ENCODE measurements at places on chromosomes 16 and 17.

- DNase-seq: no peak
Observed at GRCh38 chr17:9356488-9356911, 219.1 kb downstream of the STX8 start.

GRCh38 chr17:142876-143784 is 5.8 kb downstream of the SCGB1C2 start:
- DNase-seq: no peak

GRCh38 chr17:28065706-28066105 is 23.2 kb downstream of the NLK start:
- DNase-seq: no peak

DNA sequence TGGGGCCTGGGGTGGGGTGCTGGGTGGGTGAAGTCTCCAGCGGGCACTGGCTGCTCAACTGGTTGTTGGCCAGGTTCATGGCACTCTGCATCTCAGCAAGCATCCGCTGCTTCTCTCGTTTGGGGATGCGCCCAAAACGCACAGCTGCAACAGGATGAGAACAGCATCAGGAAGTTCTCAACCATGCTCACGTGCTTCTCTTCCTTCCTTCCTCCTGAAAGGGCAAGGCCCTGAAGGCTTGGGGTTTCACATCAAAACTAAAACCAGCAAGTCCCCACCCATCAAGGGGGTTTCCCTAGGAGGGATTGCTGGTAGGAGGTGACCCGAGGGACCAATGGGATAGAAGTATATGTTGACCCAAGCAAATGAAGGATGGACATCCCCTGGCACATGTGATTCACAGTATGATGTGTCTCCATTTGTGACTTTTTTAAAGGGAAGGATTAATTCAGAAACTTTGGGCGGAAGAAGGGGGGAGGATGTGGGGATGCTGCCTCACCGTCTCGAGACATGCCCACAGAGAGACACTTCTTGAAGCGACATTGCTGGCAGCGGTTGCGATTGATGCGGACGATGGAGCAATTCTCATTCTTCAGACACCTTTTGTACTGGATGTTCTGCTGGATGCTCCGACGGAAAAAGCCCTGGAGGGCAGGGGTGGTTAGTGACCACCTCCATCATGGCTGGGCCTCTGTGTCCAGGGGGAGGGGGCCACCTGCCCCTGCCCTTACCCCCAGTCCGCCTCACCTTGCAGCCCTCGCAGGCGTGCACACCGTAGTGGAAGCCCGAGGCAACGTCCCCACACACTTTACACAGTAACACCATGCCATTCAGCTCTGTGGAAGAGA is 4.2 kb downstream of the NR1D1 start:
- DNase-seq: no peak

DNA sequence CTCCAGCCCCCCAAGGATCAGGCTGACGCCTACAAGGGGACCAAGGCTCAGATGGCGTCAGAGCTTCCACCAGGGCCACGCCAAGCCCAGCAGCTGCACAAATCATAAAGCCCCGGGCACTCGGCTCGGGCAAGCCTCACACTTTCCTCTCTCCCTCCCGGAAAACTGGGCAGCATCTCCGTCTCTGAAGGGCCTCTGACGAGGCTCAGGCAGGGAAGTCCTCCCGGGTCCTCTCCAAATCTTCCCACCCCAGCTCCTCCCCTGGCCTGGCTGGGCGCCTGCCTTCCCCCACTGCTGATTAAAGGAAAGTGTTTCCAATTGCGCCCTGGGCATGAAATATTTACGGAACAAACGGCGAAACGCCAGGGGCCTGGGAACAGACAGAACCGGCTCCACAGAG is 38.5 kb downstream of the PIEZO1 start:
- DNase-seq: no peak

- DNase-seq: no peak
Observed at GRCh38 chr16:66420396-66420795, 6.7 kb upstream of the BEAN1 start.

- no peak for DNase-seq
Observed at GRCh38 chr16:2787406-2787805, at the start of gene PRSS33. TSS of gene PRSS33 (minus strand) at chr16:2787560. CDS start at chr16:2786547, 1,013 bp downstream.

GRCh38 chr17:9937241-9937761 is 32.2 kb upstream of the RCVRN start:
- DNase-seq: no peak

DNA sequence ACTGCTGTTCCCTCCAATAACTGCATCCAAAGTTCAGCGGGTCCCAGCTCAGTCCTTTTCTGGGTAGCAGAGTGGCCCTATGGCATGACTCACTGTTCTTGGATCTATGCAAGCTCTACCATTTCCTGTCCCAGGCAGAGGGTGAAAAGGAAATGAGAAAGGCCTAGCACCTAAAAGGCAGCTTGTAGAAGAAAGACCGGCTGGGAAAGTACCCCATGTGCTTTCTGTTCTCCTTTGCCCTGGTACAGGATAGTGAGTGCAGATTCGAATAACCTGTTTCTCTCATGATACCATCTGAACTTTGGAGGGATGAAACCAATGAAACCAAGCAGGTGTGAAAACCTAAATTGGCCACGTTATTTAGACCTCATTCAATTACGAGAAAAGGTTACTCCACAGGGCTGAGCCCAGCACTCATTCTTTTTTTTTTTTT is 12.7 kb upstream of the HASPIN start:
- DNase-seq: no peak

GRCh38 chr17:74798239-74798707 is 22.1 kb upstream of the NAT9 start:
- DNase-seq: no peak

DNA sequence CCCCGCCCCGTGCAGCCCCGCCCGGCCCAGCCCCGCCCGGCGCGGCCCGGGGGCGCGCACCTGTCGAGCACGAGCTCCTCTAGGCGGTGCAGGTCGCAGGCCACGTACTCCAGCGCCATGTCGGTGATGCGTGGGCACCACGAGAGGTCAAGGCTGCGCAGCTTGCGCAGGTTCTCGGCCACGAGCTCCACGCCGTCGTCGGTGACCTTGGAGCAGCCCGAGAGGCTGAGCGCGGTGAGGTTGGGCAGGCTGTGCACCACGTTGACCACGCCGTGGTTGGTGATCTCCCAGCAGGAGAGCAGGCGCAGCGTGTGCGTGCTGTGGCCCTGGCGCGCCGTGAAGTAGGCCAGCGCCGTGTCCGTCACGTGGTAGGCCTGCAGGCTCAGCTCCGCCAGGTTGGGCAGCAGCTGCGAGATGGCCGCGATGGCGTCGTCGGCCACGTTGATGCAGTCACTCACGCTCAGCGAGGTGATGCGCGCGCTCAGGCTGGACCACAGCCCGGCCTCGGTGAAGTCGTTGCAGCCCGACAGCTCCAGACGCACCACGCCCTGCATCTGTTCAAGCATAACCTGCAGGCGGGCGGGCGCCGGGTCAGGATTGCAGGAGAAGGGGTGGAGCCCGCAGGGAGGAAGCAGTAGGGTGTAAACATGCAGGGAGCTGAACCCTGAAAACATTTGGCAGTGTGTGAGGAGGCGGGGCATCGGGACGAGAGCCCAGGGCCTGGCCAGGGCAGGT is 5.3 kb upstream of the WDR24 start:
- DNase-seq: no peak
